ENCODE measurements at places on chromosomes 1 and 21.

DNA sequence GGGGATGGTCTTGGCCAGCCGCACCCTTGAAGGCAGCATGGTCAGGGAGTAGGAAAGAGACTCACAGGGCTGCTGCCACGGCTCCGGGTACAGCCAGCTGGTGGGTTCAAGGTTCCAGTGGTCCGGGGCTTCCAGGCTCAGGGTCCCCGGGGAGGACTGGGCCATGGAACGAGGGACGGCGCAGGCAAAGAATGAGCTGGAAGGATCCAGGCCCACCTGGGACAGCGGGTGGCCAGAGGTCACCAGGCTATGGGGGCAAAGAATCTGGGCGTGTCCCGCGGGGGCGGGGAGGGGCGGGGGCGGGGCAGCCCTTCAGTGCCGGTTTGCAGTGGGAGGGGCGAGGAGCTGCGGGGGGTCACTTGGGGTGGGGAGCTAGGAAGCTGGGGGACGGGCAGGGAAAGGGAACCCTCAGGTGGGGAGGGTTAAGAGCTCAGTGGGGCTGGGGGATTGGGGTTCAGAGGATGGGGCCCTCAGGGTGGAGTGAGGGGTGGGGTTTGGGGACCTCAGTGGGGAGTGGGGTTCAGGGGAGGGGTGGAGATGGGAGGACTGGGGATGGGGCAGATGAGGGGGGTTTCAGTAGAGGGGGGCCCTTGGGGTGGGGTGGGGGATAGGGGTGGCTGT, at the start of gene DNMT3L:
Gene DNMT3L (minus strand): TSS at position 223 of the 621 bp plus-strand sequence. CDS start 638 bp downstream, outside the sequence.
- DNase-seq, result no peak

DNA sequence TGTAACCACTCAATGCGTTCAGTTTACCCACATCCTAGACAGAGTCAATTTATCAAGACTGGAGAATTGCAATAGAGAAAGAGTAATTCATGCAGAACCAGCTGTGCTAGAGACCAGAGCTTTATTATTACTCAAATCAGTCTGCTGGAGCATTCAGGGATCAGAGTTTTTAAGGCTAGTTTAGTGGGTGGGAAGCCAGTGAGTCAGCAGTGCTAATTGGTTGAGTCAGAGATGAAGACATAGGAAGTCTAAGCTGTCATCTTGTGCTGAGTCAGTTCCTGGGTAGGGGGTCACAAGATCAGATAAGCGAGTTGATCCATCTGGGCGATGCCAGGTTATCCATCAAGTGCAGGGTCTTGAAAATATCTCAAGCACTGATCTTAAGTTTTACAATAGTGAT, 499.6 kb downstream of the MRPL39 start:
- DNase-seq, result peak; percentile 37

GRCh38 chr1:198019126-198019525, 102.0 kb downstream of the LHX9 start:
- DNase-seq, result no peak

- DNase-seq, result peak; percentile 46
These were observed 19.1 kb downstream of the CDC42BPA start for GRCh38 chr1:227299241-227299627.

GRCh38 chr1:204151552-204152309, at the start of gene ETNK2:
Gene ETNK2, minus strand, starts transcription at chr1:204152044. Its CDS starts 192 bp downstream, at chr1:204151852.
- DNase-seq, result no peak

GRCh38 chr1:55726994-55727393, 511.8 kb upstream of the USP24 start:
- peak; percentile 69 for DNase-seq

DNA sequence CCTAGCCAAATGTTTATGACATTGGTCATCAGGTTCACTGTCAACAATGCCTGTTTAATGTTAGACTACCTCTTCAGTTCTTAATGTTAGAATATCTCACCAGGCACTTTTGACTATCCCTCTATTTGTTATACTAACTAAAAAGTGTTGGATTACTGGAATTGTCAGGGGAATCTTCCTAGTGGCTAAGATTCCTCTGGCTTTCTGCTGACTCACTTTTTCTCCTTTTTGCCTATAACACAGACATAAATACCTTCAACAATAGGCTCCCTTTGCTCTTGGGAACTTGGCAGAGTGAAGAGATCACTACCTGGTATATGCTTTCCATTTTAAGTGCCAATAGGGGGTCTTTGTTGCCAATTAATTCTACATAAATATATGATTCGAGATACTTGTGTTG, 68.5 kb downstream of the TMEM200B start:
- no peak for DNase-seq

GRCh38 chr1:59976194-59977074, 49.9 kb upstream of the CYP2J2 start:
- DNase-seq, result peak; percentile 80

DNA sequence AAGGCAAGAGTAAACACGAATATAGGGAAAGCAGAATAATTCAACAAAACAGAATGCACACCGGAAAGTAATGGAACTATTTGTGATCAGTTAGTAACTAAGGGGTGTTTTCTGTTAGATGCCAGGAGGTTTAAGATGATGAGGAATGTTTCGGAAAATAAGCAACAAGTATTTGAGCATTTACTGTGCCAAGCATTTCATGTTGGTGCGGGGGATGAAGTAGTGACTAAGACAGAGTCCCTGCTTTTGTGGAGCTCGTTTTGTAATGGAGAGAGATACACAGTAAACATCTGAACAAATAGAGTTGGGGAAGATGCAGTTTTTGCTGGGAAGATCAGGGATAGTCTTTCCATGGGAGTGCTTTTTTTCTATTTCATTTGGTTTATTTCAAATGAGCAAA, 78.7 kb downstream of the DYRK1A start:
- peak; percentile 76 for DNase-seq

DNA sequence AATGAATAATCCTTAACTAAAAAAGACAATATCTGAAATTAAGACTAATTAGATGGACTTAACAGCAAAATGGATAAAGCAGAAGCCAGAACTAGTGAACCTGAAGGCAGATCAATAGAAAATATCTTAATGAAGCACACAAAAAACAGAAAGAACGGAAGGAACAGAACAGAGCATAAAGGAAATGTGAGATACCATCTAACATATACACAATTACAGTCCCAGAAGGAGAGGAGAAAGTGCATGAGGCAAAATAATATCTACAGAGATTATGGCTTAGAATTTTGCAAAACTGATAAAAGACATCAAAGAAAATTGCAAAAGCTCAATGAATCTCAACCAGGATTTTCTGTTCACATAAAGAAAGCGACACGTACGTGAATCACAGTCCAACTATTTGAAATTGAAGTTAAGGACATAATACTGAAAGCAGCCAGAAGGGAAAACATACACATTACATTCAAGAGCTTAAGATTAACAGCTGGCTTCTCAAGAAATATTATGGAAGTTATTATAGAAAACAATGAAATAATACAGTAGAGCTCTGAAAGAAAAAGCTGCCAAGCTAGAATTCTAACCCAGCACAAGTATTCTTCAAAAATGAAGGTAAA, 182.0 kb downstream of the CDC42BPA start:
- no peak for DNase-seq

DNA sequence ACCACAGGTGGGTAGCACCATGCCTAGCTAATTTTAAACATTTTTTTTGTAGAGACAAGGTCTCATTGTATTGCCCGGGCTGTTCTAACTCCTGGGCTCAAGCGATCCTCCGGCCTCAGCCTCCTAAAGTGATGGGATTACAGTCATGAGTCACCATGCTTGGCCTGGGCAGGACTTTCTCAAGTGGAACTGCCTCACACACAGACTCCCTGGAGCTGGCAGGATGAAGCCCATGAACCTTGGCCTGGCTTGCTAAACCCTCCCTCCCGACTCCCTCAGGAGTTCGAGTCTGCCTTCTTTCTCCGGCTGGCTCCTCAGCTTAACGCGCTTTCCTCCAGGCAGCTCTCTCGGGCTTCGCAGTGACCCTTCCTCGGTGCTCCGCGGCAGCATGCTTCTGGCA, 7.7 kb upstream of the ECE1 start:
- DNase-seq, result peak; percentile 77

DNA sequence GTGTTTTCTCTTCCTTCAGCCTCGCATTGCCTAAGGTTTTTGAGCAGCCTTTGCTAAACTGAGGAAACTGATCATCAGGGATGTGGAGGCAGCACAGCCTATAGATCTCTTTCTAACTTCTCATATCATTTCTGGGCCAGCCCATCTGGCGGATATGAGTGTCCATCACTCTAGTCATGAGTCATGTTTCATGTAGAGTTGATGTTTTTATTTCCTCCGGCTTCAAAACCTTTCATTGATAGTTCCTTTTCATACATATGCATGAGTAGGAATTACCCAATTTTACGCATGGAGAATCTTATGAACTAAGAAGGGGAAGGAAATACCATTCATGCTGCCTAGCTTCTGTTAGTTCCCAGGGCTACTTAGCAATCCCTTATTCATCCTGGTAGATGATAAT, 66.3 kb downstream of the SPATA46 start:
- DNase-seq, result peak; percentile 26

- DNase-seq, result no peak
These were observed 105.8 kb downstream of the SLC16A1 start for GRCh38 chr1:112850034-112850757.

DNA sequence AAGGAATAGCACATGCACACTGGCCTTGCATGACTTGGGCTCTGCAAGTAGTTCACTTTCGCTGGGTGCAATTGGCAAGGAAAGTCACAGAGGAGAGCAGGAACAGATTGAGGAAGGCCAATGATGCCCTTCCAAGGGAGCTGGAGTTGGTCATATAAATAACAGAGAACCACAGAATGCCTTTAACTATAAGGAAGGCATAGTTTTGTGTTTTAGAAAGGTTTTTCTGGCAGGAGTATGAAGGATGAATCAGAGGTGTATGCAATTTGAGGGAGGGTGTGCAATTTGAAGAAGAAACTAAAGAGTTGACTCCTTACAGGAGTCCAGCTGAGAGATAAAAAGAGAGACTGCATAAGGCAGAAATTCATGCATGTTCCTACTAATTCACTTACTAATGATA, 112.1 kb downstream of the PHTF1 start:
- no peak for DNase-seq

DNA sequence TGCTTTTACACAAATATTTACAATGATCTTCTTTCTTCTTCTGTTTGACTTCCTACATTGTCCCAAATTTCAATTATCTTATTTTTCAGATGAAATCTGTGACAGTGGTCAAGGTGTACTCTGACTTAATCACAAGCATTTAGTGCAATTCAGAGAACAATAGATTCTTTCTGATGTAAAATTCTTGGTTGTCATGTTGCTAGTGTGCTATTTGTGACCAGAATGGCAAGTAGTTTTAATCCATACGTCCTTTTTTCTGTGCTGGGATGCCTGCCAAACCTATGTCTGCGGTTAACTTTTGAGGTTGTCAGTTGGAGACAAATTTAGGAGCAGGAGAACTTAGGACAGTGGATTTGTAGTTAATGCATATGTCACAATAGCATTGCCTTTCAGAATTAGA, 31.0 kb downstream of the NCAM2 start:
- no peak for DNase-seq

GRCh38 chr21:36422279-36423098, 37.3 kb downstream of the CHAF1B start:
- DNase-seq, result peak; percentile 10

DNA sequence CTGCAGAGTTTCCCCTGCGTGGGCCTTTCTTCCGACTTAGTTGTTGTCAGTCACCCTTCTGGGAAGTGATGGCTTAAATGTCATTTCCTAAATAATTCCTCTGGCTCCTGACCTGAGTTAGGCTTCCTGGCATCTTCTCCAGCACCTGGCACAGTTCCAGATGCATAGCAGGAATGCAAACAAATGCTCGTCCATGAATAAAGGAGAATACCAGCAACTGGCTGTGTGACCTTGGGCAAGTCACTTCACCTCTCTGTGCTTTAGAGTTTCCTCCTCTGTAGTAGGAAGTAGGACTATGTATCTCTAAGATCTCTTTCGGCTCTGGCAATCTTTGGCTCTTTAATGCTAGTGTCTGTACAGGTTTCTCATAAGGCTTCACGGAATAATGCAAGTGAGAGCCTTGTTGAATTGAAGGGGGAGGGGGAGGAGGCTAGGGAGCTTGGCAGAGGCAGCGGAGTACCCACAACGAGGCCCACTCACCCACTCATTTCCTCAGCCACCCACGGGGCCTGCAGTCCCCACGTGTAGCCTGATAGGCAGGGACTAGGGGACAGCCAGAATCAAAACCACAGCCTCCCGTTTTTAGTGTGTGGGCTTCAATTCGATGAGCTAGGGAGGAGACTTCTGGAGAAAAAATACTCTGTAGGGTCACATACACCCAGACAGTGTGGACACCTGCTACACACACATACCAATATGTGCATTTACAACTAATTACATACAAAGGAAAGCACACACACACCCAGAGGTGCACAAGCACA, 48.1 kb downstream of the TENT5C start:
- no peak for DNase-seq

GRCh38 chr1:39283858-39284257, 79.4 kb downstream of the MACF1 start:
- no peak for DNase-seq

GRCh38 chr1:1431845-1432273, 3.6 kb upstream of the VWA1 start:
- peak; percentile 47 for DNase-seq

DNA sequence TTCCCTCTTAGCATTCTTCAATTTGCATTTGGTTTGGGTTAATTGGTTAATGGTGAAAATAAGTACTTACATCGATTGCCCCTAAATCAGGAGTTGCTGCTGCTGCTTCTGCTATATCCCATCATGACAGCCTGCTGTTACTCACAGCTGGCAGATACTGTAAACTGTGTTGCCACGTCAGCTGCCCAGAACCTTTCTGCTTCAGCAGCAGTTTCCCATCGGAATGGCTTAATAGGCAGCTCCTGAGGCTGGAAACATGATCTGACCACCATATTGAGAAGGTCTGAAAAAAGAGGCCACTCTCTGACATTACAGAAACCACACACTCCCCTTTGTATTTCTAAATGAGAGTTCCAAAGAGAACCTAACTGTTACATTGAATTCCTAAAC, 14.3 kb upstream of the SEC16B start:
- peak; percentile 91 for DNase-seq

- DNase-seq, result no peak
These were observed 9.4 kb downstream of the SELP start for GRCh38 chr1:169620565-169620964.

DNA sequence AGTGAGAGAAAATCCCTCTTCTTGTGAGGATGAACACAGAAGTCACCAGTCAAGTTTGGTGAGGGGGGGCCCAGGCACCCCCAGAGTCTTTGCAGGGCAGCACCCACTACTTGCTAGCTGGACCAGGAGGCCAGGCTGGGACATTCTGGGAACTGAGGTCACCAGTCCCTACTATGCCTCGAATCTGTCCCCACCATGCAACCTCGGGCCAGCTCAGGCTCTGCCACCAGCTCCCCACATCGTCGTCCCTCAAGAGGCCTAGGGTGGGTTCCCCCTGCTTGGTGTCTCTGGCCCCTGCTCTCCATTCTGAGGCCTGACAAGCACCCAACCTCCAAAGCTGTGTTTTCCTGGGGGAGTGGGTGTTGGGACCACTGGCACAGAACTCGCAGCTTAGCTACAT, 22.2 kb upstream of the ZNF678 start:
- DNase-seq, result no peak

DNA sequence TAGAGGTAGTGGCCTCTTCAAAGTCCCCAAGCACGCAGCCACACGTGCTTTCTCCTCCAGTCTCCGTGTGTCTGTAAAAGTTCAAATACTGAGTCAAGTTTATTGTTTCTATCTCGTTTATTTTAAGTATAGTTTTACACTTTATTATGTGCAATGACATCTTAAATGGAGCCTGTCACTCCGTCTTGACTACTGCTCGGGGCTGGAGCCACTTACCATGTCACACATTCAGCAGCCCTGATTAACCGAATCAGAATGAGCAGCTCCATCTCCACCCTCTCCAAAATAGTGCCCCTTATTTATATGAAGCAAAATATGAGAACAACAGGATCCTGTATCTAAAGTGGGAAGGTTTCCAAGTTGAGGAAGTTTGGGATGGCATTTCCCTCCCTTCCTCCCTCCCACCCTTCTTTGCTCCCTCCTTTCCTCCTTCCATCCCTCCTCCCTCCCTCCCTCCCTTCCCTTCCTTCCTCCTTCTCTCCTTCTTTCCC, 201.0 kb downstream of the PBX1 start:
- DNase-seq, result no peak

Measured in fibroblast of gingiva (primary cell).